ENCODE measurements at places on chromosomes 12 and 14.

- no peak for DNase-seq
Measured at GRCh38 chr12:43105426-43105981, 446.5 kb downstream of the ADAMTS20 start.

DNA sequence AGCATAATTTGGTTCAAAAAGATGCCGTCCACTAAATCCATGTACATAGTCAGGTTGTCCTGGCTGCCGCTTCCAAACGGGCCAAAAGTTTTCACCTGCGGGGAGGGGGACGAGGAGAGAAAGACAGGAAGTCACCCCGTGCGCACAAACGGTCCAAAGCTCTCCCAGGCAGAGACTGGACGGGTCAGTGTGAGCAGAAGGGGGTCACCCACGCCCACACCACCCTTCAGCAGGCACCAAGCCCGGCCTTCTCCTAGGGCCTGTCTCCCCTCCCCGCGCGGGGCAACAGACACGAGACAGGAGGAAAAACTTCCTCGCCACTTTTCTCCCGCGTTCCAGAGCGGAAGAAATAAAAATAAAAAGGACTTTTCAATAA is 888 bp downstream of the CCDC88C start:
- no peak for DNase-seq

DNA sequence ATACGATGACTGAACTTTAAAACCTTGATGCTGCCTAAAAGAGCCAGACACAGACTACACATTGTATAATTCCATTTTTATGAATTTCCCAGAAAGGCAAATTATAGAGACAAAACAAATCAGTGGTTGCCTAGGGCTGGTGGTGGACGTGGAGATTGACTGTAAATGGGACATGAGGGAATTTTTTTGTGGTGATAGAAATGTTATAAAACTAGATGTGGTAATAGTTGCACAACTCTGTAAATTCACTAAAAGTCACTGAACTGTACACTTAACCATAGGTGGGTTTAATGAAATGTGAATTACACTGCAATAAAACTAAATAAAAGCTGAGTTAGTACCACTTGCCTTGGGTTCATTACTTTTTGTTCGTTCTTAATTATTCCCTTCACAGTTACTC is 72.1 kb downstream of the PLEKHA5 start:
- DNase-seq, result no peak

DNA sequence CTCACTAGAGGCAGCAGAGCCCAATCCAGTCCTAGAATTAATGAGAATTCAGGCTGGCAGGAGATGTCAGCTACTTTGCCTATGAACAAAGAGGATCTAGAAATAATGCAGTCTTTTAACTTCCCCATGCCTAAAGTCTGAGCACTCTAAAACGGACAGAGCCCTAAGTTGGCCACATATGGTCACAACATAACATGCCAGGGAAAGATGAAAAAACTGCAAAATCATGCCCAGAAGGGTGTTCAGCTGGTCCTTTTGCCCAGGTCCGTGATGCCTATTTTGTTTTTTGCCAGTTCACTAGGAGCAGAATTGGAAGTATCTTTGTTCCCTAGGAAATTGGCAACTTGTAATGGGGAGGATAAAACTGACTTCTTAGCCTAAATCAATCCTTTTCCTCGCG is 20.3 kb upstream of the LMNTD1 start:
- DNase-seq, result no peak

- DNase-seq, result no peak
Measured at GRCh38 chr12:77315407-77315806, 250.0 kb upstream of the E2F7 start.

- DNase-seq, result peak; percentile 56
Measured at GRCh38 chr12:103495469-103496456, at the start of gene C12orf42. C12orf42 (minus strand) TSS chr12:103495968; CDS start chr12:103478426, 17,542 bp downstream.

DNA sequence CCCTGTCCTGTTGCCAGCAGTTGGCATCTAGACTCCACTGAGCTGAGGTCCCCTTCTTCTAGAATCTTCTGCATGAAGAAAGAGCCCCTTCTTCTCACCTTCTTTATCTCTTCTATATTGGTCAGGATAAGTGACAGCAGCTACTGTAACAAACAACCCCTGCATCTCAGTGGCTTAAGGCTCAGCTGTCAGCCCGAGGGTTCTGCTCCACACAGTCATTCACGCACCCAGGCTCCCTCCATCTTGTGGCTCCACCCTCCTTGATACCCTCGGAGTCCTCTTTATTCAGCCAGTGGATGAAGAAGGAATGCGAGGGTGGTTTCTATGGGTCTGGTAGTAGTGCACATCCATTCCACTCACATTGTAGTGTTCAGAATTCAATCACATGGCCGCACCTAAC is 10.5 kb upstream of the RFLNA start:
- DNase-seq, result no peak

DNA sequence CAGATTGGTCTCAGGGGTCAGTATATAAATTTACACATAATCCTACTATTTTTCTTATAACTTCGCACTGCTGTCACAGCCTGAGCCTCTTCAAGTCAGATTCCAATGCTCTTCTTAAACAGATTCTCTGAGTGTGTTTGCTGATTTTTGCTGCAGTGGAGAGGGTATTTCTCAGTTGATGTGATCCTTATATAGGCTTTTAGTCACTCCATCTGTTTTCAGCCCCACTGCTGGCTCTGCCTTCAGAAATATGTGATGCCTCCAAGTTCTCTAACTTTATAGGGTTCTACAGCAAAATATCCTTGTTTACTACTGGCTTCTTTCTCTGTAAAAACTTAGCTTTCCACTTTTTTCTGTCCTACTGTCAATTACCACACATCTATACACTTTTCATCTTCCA is 702.7 kb downstream of the NRXN3 start:
- no peak for DNase-seq

Measured in CD4-positive, alpha-beta T cell treated with Interleukin-15 for 4 hours (primary cell).